ENCODE measurements at places on chromosomes 6 and 20. TPM values are rescaled to one million over a fixed set of nuclear protein-coding genes. Genes with fewer than 3 reads are reported as not detected.

The UST gene
- 20.7 TPM for total RNA-seq

The SAMD10 gene
- total RNA-seq, result 4.8 TPM

The HMGN4 gene
- 91.2 TPM for total RNA-seq

The MANEA gene
- total RNA-seq, result 14.2 TPM

The HSD17B8 gene
- total RNA-seq, result 40.3 TPM

The DBNDD2 gene
- 15.4 TPM for total RNA-seq

The PI3 gene
- 217 TPM for total RNA-seq

The ACTL10 gene
- total RNA-seq, result 1.7 TPM

The BMP7 gene
- not detected for total RNA-seq

The SLC35D3 gene
- total RNA-seq, result not detected

The APOM gene
- 0.28 TPM for total RNA-seq

The POM121L2 gene
- total RNA-seq, result not detected

The GRM1 gene
- total RNA-seq, result not detected

The EPHA7 gene
- total RNA-seq, result under 0.01 TPM
